Ovary (tissue), 10 donors: ENCODE measurements at places on chromosomes 4 and X.

GRCh38 chr4:133597251-133597650, 448.2 kb downstream of the PCDH10 start:
- no peak for DNase-seq

GRCh38 chrX:110964786-110965185, 131.2 kb upstream of the PAK3 start:
- no peak for DNase-seq

- no peak for DNase-seq
Measured at GRCh38 chrX:13471269-13471668, 98.1 kb upstream of the EGFL6 start.

GRCh38 chr4:86957215-86957614, 22.4 kb downstream of the AFF1 start:
- DNase-seq = no peak
